IgD-negative memory B cell (primary cell): ENCODE measurements at places on chromosomes 3 and 15. TPM values are rescaled to one million over a fixed set of nuclear protein-coding genes. Genes with fewer than 3 reads are reported as not detected.

NOP10 gene
- polyA plus RNA-seq: 350 TPM

GPR176 gene
- polyA plus RNA-seq: 0.46 TPM

ITIH4 gene
- polyA plus RNA-seq: not detected

DNASE1L3 gene
- polyA plus RNA-seq: 1.7 TPM

EIF4E3 gene
- polyA plus RNA-seq: 1.7 TPM

PARP15 gene
- polyA plus RNA-seq: 16.6 TPM

ABCF3 gene
- 49.1 TPM for polyA plus RNA-seq

PLAAT1 gene
- polyA plus RNA-seq: not detected

LOXL1 gene
- polyA plus RNA-seq: 0.55 TPM

RTP1 gene
- polyA plus RNA-seq: not detected

CHL1 gene
- 4.1 TPM for polyA plus RNA-seq

SENP8 gene
- 0.59 TPM for polyA plus RNA-seq

OXTR gene
- 0.14 TPM for polyA plus RNA-seq

TRIM71 gene
- polyA plus RNA-seq: not detected

PP2D1 gene
- 0.64 TPM for polyA plus RNA-seq

CHP1 gene
- polyA plus RNA-seq: 16.8 TPM

RPP25 gene
- polyA plus RNA-seq: 4.9 TPM

TMEM158 gene
- polyA plus RNA-seq: not detected

C3orf70 gene
- polyA plus RNA-seq: 0.10 TPM

ACTC1 gene
- polyA plus RNA-seq: not detected

ATOSA gene
- 29.0 TPM for polyA plus RNA-seq

VEPH1 gene
- polyA plus RNA-seq: not detected
